ENCODE measurements at places on chromosomes 7 and 10. TPM values are rescaled to one million over a fixed set of nuclear protein-coding genes. Genes with fewer than 3 reads are reported as not detected.

SCART1 gene
- total RNA-seq, result not detected

DNA sequence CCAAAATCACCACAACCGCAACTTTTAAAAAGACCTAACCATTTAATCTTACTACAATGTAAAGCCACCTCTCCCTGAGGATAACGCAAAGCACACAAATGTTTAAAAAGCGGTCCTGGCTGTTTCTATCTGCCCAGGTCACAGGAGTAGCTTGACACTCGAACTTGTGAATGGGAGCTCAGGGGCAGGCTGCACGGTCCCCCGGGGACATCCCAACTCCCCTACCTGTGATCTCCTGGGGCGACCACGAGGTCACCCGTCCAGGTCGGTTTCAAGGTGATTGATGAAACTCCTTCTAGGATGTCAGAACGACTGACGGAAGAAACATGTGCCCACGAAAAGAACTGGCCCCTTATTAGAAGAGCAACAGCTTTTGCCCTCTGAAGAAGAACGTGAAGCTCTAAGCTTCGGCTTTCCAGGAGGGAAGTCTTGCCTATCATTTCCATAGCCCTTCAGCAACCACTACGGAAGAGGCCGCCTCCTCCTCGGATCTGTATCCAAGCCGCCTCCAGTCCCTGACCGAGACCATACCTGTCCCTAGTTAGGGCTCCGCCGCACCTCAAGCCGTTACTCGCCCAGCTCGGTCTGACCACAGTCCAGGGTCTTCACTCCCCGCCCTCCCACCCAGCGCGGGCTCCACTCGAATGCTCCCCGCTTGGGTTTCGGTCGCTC is 459 bp downstream of the CYCS start:
- peak; percentile 33 for DNase-seq

GRCh38 chr7:129168231-129169021 is 20.0 kb upstream of the SMO start:
- no peak for DNase-seq

BMPR1A gene
- total RNA-seq, result 23.7 TPM

GRCh38 chr10:48463318-48464003 is 141.4 kb downstream of the ARHGAP22 start:
- DNase-seq, result peak; percentile 26

GRCh38 chr7:30683816-30684215 is 1.6 kb upstream of the CRHR2 start:
- DNase-seq, result no peak

PNLIPRP1 gene
- total RNA-seq, result not detected

OR2A12 gene
- total RNA-seq, result not detected

- DNase-seq, result no peak
Observed at GRCh38 chr10:128932071-128932820, 534.8 kb upstream of the MGMT start.

- no peak for DNase-seq
Observed at GRCh38 chr10:91689731-91690168, 56.9 kb upstream of the PPP1R3C start.

DNA sequence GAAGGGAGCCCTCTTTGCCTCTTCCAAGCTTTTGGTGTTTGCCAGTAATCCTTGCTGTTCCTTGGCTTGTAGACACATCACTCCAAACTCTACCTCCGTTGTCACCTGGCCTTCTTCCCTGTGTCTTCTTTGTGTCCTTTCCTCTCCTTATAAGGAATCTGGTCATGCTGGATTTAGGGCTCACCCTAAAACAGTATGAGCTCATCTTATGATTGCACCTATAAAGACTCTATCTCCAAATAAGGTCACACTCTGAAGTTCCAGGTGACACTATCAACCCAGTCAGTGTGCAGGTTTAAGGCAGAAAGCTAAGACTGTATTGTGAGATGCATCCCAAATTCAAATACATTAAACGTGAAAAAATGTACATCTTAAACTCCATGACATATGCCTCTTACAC is 49.0 kb upstream of the ZRANB1 start:
- DNase-seq, result no peak

HGF gene
- not detected for total RNA-seq

DNA sequence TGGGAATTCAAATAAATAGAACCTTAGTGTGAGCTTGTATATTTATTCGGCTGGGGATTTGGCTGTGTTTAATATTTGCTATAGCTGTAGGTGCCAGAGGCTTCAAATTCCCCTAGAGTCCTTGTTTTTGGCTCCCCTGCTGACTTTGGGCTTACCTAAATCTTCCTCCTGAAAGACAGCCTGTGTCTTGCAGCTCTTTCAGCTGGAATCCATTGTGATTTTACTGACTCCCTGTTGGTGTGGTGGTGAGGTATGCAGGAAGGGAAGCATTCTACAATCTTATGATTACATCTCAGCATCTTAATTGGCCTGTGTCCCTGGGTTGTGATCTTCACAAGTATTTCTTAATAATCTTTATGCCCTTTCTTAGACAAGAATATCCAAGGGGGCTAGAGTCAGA is 25.9 kb downstream of the FOXI2 start:
- no peak for DNase-seq

GRCh38 chr10:130345728-130346127 is 209.5 kb downstream of the GLRX3 start:
- no peak for DNase-seq

DNA sequence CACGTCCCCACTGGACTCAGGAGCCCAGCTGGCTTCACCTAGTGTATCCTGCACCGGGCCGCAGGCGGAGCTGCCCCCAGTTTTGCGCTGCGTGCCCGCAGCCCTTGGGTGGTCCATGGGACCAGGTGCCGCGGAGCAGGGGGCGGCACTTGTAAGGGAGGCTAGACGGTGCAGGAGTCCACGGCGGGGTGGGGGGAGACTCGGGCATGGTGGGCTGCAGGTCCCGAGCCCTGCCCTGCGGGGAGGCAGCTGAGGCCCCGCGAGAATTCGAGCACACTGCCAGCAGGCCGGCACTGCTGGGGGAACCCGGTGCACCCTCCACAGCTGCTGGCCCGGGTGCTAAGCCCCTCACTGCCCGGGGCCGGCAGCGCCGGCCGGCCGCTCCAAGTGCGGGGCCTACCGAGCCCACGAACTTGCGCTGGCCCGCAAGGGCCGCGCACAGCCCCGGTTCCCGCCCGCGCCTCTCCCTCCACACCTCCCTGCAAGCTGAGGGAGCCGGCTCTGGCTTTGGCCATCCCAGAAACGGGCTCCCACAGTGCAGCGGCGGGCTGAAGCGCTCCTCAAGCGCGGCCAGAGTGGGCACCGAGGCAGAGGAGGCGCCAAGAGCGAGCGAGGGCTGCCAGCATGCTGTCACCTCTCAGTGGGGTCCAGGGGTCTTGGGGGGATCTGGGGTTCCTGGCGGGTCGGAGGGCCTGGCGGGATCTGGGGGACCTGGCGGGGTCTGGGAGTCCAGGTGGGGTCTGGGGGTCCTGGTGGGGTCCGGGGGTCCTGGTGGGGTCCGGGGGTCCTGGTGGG is 81.4 kb downstream of the VIPR2 start:
- no peak for DNase-seq

HYAL4 gene
- not detected for total RNA-seq

- DNase-seq, result peak; percentile 77
Observed at GRCh38 chr7:20064974-20065862, 152.0 kb downstream of the MACC1 start.

LLCFC1 gene
- not detected for total RNA-seq

DNA sequence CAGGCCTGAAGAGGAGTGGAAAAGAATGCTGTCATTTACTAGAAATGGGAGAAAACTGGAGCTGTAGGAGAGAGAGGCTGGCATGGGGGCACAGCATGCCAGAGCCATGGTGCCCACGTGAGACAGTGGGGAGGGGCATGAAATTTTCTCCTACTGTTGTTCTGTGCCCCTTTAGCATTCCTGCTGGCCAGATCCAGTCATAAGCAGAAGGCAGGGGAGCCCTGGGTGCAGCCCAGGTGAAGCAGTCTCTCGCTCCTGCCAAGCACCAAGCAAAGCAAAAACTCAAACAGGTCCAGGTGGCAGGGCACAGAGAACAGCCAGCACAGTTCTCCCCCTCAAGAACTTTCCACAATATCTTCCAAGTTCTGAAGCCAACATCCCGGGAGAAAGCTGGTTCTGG is 383.2 kb downstream of the TCERG1L start:
- DNase-seq, result no peak

GRCh38 chr7:158110661-158111048 is 477.0 kb downstream of the PTPRN2 start:
- DNase-seq, result no peak

DNA sequence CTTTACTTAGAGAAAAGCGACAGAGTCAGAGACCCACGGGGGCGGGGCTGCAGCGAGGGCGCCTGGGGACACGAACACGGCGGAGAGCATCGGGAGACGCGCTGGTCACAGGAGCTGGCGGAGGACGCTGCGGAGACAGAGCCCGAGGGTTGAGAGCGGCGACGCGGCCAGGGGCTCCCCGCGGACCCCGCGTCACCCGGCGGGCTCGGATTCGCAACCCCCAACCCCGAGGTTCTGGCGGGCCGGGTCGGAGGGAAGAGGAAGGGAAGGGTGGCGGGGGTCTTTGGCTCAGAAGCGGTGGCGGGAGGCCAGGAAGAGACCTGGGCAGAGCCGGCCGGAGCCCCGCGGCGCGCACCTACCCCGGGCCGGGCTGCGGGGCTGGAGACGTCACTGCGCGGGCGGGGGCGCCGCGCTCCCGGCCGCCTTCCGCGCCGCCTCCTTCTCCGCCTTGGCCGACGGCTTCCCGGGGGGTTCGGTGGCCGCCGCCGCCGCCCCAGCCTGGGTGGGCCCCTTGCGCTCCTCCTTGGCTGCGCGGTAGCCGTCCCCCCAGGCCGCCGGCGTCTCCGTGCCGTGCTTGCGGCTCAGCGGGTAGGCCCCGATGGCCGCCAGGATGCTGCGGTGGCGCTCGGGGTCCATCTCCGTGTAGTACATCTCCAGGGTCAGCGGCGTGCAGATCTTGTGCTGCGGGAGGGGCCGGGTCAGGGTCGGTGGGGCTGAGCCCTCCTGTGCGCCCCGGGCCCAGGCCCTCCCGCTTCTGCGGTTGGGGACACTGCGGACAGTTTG is 11.1 kb downstream of the CALY start:
- no peak for DNase-seq

DNA sequence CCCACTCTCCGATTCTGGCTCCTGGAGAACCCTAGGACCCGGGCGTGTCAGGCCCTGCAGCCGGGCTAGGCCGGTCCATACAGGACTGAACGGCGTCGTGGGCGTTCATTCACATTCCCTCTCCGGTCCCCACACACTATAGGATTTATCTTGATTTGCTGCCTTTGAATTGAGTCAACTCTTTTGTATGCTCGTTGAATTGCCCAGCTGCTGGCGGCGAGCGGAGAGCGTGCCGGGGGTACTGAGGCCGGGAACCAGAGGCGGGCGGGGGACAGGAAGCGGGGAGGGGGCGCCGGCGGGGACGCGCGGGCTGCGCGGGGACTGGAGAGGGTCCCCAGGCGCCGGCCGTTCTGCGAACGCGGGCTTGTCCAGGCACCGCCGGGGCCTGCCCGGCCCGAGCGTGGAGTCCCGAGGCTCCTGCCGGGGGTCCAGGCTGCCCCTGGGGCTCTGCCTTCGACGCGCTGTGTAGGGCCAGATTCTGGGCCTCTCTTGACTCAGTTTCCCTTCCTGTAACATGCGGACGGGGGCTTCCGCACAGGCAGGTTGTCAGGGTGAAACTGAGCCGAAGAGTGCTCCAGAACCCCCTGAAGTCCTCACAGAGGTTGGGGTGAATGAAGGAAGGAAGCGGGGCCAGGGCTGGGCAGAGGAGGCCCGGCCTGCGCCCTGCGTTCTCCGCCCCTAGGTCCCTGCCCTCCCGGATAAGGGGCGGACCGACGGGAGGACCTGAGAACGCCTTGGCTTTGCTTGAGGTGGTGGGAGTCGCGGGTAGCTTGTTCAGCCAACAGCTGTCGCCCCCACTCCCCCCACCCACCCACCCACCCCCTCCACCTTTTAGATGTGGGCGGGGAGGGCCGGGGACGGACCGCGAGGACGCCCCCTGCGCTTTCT is 769 bp upstream of the ELFN1 start:
- no peak for DNase-seq

GRCh38 chr7:131249003-131249402 is 78.7 kb upstream of the MKLN1 start:
- peak; percentile 74 for DNase-seq

DRGX gene
- not detected for total RNA-seq

DNA sequence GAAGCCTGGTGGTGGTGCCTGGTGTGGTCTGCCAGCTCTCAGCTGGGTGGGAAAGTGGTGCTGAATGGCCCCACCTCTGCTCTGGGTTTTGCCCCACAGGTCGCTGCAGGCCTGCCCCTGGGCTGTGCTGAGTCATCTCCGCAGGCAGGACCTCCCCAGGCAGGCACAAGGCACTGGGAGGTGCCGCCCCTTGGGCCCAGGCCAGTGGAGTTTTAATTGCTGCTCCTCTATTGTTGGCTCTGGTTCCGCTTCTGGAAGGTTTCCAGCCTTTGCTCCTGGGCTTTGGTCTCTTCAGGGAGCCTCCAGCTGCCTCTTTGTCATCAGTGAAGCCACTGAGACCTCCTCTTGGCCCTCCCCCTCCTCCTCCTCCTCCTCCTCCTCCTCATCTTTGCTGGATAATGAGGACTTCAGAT is 180.3 kb upstream of the GRB10 start:
- DNase-seq, result peak; percentile 95

GRCh38 chr7:149831741-149832219 is 6.4 kb upstream of the ZNF862 start:
- no peak for DNase-seq

DNA sequence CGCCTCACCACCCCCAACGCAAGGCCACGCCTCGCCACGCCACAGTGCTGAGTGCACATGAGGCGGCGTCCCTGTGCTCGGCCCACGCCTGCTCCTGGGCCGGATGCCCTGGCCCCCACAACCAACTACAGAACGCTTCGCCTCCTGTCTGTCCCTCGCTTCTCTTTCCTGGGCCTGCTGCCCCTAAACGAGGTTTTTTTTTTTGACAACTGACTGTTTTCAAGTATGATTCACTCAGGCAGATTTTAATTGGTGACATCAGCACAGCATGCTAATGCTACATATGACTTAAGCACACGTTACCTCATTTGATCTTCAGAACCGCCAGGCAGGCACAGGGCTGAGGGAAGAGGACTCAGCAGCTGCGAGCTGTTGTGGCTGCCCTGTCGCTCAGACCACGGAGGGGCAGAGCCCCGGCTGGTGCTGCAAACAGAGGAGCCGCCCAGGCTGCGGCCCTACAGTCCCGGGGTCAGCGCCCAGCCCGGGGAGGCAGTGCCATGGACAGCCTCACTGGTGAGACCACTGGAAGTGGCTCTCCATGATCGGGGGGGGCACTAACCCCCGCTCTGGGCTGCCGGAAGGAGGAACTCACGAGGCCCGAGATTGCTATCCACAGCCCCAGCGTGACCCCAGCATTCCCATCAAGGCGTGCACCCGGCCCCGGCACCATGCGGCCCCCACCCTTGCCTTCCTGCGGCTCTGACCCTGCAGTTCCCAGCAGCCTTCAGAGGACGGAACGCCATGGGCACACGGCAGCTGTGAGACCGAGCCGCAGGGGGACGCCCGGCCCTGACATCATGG is 212.8 kb downstream of the MAD1L1 start:
- DNase-seq, result no peak

DNA sequence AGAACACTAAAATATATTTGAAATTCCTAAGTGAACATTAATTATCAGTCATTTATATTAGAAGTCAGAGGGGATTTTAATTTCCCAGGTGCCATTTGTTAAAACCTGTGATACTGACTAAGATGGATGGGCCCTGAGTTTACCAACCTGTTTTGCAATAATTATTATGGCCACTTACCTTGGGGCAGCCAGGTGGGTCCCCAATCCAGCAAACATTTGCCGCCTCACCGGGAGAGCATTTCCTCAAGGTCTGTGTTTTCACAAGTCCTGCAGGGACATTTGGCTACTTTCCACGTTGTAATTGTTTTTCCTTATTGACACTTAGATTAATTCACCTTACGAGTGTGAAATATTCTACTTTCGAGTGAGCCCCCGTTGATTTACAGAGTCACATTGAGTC is 251.2 kb upstream of the PPP2R2D start:
- no peak for DNase-seq

Measured in Caki2 (cell line).